ENCODE measurements at places on chromosomes 5 and 9.

DNA sequence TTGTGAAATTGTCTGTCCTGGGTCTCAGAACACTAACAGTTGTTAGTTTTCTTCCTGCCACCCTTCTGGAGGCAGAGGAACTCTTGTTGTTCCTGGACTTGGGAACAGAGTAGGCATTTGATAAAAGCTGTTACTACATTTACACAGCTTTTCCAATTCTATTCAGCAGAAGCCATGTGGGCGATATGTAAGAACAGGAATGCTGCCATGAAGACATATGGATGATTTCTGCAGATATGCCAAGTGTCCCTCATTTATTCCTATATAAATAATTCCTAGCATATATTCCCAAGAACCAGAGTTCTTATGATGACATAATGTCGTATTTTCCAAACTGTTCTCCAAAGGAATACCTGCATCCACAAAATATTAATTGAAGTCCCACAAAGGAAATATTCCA, 135.9 kb upstream of the DAB2 start:
- DNase-seq, result no peak

DNA sequence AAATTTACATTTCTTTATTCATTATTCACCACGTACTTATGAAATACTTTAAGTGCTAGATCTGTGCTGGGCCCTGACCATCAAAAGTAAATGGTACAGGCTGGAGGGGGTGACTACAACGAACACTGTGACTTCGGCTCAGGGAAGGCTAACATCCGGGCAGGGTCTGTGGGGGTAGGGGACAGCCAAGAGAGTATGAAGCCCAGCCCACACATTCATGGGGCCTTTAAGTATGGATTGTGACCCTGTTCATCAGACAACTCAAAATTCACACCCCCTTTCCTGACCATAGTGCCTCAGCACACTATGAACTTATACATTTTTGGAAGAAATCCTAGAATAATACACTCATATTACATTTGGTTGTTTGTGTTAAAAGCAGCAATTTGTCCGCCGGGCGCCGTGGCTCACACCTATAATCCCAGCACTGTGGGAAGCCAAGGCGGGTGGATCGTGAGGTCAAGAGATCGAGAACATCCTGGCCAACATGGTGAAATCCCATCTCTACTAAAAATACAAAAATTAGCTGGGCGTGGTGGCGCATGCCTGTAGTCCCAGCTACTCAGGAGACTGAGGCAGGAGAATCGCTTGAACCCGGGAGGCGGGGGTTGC, 33.3 kb downstream of the MORN5 start:
- no peak for DNase-seq

GRCh38 chr5:43588842-43589241, 14.1 kb upstream of the NNT start:
- DNase-seq, result no peak

DNA sequence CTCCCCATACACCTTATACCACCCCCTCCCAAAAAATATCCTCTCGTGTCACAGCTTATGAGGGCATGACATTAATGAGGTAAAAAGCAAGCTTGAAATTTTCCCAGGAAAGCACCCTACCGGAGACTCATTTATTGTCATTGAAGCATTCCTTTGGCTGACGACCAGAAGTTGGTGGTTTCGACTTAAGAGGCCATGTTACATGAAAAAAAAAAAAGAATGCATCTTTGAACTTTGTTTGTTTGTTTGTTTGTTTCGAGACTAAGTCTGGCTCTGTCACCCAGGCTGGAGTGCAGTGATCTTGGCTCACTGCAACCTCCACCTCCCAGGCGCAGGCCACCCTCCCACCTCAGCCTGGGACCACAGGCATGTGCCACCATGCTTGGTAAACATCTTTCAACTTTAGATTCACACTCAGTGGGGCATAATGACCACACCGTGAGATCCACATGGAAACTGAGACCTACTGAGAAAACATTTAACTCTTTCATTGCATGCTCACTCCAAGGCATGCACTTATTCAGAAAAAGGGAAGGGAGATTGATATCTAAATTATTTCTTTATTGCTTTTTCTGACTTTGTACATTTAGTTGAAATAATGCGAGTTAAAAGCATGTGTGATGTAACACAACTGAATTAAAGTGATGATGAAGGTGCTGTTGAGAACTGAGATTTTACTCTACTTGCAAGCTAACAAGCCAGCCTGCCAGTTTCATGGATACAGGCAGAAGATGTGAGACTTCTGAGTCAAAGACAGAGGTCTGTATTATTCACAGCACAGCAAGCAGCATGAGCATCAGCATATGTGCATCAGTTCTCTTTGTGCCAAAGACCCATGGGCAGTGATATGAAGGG, 5.1 kb upstream of the RAB14 start:
- DNase-seq, result no peak

GRCh38 chr5:106092455-106092854, 1578.3 kb downstream of the EFNA5 start:
- DNase-seq, result no peak

Measured in activated CD8-positive, alpha-beta memory T cell treated with anti-CD3 and anti-CD28 coated beads for 1 hour (primary cell).